AG04449 (cell line): ENCODE measurements at places on chromosomes 11 and 22.

DNA sequence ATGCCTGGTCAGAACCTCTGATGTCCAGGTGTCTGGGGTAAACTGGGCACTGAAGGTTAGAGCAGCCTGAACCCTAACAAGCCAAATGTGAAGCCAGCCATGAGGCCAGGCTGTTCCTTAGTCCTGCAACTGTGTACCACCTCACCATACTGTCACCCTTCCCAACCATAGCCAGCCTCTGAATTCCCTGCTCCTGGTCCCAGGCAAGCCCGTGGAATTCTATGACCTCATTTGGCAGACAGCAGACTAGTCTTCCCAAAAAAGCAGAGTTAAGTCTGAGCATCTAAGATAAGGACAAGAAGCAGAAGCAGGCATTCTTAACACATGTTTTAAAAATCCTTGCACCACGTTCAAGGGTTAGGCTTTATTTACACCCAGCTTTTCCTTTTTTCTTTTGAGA is 134.8 kb downstream of the C11orf58 start:
- no peak for DNase-seq

DNA sequence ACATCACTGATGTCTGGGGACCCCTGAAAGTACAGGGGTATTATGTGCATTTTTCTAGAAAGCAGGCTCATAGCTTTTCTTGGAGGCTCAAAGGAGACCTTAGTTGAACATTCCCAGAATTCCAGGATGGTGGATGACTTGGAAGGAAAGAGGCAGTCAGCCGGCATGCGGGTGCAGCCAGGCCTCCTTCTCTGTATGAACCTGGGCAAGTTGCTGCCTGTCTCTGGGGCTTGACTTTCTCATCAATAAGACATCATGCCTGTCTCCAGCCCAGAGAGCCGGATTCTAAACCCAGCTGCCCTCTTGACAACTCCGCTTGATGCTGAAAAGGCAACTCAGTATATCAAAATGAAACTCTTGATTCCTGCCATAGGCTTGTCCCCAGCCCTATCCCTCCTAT is 12.6 kb downstream of the MS4A15 start:
- no peak for DNase-seq

- DNase-seq: no peak
Measured at GRCh38 chr11:94880216-94880615, 93.1 kb downstream of the CWC15 start.

GRCh38 chr11:94793002-94793401 is 24.8 kb downstream of the AMOTL1 start:
- DNase-seq: no peak

- DNase-seq: peak; percentile 89
Measured at GRCh38 chr11:115201111-115201792, 303.0 kb downstream of the CADM1 start.

DNA sequence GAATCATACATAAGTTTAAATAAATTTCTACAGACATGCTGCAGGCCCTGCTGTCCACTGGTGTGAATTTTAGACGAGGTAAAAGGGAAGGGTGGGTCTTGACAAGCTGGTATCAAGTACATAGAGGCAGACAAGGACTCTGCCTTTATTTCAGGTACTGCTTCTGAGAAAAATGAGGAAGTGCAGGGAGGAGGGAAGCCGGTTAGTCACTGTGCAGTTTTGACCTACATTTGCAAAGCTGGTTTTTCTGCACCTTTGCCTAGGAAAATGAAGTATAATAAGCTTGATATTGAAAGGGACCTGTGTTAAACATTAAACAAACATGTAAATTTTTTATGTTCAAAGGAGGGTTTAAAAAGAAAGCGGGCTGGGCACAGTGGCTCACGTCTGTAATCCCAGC is 24.6 kb downstream of the TMEM45B start:
- DNase-seq: no peak

DNA sequence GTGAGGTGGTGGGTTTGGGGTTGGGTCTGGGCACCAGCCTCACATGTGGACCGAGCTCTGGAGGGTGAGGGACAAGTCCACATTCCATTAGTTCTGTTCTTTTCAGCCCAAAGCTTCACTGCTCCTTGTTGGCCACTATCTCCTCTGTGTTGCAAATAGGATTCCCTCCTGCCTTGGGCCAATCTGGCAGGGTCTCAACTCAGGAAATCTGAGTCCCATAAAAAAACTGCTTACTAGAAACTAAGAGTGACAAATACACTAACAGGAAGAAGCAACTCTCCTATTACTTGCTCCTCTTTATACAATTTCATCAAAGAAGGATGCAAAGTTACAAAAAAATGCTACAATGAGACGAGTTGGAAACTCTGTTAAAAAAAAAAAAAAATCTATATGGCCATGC is 66.2 kb upstream of the CSNK1E start:
- no peak for DNase-seq

GRCh38 chr11:12186701-12187100 is 76.3 kb downstream of the MICAL2 start:
- no peak for DNase-seq

DNA sequence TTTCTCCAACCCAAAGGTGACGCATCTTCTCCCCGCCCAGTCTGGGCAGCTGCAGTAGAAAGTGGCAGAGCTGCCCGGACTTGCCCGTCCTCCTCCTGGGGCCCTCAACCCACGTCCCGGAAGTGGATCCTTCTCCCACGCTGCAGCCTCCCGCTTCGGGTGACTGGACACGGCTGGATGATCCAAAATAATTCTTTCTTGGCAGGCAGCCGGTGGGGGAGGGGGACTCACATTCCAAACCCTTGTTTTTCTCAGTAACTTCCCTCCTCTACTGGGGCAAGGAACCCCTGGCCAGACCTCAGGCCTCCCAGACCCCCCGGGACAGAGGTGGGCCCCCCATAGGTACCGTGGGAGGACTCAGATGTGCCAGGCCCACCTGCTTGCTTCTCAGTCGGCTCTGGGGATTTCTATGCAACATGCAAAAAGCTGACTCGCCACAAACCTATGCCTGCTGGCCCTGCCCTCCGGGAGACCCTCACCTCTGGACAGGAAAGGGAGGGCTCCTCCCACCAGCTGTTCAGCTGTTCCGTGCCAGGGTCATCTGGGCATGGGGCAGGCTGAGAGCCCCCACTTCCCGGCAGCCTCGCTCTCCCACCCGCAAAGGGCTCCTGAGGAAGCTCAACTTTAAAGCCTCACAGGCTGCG is 1.4 kb downstream of the PLXNB2 start:
- DNase-seq: peak; percentile 86

GRCh38 chr11:122779047-122779629 is 59.2 kb upstream of the CRTAM start:
- DNase-seq: no peak

DNA sequence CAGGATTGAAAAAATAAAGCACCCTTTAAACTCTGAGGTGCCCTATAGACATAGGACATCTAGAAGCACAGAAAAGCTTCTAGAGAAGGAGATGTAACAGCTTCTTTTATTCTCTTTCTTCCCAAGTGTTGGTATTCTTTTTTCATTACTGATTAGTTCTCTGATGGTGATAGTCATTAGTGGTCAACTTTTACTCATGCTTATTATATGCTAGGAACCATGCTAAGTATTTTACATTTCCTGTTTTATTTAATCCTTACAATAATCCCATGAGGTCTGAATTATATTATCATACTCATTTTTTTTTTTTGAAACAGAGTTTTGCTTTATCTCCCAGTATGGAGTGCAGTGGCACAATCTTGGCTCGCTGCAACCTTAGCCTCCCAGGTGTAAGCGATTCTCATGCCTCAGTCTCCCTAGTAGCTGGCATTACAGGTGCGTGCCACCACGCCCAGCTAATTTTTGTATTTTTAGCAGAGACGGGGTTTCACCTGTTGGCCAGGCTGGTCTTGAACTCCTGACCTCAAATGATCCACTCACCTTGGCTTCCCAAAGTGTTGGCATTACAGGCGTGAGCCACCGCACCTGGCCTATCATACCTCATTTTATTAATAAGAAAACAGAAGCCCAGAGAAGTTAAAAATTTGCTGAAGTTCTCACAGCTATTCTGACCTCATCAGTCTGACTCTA is 3.0 kb downstream of the C11orf52 start:
- no peak for DNase-seq

GRCh38 chr11:16917941-16918340 is 96.3 kb downstream of the PLEKHA7 start:
- no peak for DNase-seq

DNA sequence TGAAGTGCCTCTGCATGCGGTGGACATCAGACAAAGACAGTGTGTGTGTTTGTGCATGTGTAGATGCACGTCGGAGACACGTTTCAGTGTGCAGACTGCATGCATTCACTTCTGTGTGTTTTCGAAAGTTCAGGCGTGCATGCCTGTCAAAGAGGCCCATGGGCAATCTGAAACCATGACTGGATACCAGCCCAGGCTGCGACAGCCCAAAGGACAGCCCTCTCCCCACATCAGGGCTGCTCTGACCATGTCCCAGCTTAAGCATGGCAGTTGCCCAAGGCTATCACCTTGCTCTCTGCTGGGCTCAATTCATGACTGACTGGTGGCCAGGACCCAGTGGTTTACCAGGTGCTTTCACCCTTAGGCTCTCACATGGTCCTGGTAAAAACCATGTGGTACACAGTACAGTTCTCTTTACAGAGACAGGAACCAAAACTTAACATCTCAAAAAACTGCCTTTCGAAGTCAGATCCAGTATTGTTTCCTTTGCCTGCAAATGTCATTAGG is 423.7 kb upstream of the CADM1 start:
- DNase-seq: no peak

DNA sequence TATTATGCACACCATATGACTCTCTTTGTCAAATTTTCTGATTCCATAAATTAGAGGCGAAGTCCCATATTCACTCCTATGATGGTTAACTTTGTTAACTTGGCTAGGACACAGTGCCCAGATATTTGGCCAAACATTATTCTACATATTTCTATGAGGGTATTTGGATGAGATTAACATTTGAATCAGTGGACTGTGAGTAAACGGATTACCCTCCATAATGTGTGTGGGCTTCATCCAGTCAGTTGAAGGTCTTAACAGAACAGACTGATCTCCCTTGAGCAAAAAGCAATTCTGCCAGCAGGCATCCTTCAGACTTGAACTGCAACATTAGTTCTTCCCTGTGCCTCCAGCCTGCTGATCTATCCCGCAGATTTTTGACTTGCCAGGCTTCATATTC is 69.9 kb downstream of the FZD4 start:
- DNase-seq: no peak

DNA sequence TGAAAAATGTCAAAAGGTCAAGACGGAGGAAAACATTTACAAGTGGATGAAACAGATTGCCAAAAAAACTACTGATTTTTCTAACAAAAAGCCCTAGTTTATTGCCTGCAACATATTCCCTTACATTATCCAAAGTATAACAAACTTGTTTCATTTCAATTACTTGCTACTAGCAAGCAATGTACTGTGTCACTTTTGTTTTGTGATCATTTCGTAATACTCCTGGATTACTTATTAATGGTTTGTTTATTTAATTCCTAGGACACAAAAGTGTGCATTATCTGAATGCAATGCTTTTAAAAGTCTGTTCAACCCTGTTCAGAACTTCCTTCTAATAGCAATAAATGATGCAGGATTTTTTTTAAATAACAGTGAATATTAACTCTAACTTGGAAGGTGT is 50.9 kb downstream of the CCDC34 start:
- DNase-seq: no peak

DNA sequence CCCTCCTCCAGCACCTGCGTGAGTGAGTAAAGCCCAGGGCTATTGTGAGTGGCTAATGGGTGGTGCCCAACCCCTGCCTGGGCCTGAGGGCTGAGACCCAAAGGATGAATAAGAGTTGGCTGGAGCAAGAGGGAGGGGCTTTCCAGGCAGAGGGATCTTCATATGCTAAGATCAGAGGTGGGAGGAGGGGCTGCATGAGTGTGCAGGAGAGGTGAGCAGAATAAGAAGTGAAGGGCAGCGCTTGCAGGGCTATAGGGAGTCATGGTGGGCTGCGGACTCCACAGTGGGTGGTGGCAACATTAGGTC is 3.9 kb downstream of the EMID1 start:
- DNase-seq: no peak
